ENCODE measurements at places on chromosomes 3 and 15. TPM values are rescaled to one million over a fixed set of nuclear protein-coding genes. Genes with fewer than 3 reads are reported as not detected.

CHRFAM7A gene
- not detected for total RNA-seq

GCSAM gene
- total RNA-seq = 100 TPM

GRCh38 chr15:51403072-51403878 is 61.8 kb downstream of the GLDN start:
- no peak overlapping the region for H3K27ac ChIP-seq
- no peaks in the 10 kb centered on the region for H3K4me1 ChIP-seq
- DNase-seq = no peak
- H3K36me3 ChIP-seq = no peaks in the 10 kb centered on the region
- peaks cover 3% of the 10 kb centered on the region for H3K27me3 ChIP-seq
- no peak overlapping the region for H3K4me3 ChIP-seq

GRCh38 chr3:41681479-41681878 is 280.4 kb downstream of the ULK4 start:
- DNase-seq = no peak
- no peak overlapping the region for H3K4me3 ChIP-seq
- H3K27ac ChIP-seq = no peak overlapping the region
- H3K4me1 ChIP-seq = no peaks in the 10 kb centered on the region

- no peak overlapping the region for H3K4me3 ChIP-seq
- H3K27me3 ChIP-seq = no peaks in the 10 kb centered on the region
- H3K4me1 ChIP-seq = no peaks in the 10 kb centered on the region
- no peak overlapping the region for H3K27ac ChIP-seq
- H3K36me3 ChIP-seq = no peaks in the 10 kb centered on the region
- DNase-seq = no peak
Measured at GRCh38 chr15:55601374-55601773, 13.2 kb upstream of the PYGO1 start.

DNA sequence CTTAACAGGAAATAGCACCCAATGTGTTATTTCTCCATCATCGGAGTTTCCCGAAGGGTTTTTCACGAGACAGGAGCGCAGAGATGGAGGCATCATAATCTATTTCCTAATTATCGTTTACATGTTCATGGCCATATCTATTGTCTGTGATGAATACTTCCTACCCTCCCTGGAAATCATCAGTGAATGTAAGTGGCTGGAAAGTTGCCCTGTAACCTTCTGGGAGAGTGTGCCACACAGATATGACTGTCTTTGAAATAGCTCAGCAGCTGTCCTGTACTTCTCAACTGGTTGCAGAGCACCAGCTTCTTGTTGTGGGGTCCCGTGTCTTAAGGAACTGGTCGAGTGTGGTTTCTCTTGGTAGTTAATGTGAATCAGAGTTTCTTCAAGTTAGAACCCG is 1.1 kb downstream of the SLC24A5 start:
- H3K27me3 ChIP-seq = no peaks in the 10 kb centered on the region
- no peak for DNase-seq
- H3K27ac ChIP-seq = no peak overlapping the region
- no peaks in the 10 kb centered on the region for H3K36me3 ChIP-seq

All from GM12878 (cell line).